ENCODE measurements at places on chromosomes 12 and 14.

DNA sequence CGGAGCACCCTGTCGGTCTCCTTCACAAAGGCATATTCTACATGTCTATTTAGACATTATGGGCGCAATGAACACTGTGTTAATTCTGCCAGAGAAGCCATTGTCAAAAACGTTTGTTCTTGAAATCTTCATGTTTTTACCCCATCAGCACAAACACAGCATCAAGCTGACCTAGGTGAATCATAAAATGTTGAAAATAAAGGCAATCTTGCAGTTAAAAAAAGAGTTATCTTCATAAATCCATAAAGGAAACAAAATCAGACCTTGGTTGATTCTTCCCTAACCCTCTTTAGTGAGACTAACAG is 154.9 kb downstream of the DIO2 start:
- no peak for DNase-seq

DNA sequence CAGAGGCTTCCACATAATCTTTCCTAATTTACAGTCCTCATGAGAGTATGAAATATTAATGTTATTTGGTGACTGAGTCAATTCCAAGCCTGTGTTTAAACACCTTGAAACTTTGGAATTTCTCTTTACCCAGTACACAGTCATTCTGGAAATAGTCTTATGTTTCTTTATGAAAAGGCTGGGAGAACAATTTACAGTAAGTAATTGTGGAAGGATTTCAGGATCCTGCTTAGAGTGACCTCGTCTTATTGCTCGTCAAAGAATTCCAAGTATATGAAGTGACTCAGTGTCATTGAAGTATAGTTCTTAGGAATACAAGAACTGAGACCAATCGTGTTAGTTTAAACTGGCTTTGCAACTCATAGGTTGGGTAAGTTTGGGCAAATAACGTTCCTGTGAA is 634.2 kb downstream of the SLC16A7 start:
- DNase-seq = peak; percentile 13

- no peak for DNase-seq
Measured at GRCh38 chr14:51067295-51067694, 27.6 kb downstream of the TRIM9 start.

DNA sequence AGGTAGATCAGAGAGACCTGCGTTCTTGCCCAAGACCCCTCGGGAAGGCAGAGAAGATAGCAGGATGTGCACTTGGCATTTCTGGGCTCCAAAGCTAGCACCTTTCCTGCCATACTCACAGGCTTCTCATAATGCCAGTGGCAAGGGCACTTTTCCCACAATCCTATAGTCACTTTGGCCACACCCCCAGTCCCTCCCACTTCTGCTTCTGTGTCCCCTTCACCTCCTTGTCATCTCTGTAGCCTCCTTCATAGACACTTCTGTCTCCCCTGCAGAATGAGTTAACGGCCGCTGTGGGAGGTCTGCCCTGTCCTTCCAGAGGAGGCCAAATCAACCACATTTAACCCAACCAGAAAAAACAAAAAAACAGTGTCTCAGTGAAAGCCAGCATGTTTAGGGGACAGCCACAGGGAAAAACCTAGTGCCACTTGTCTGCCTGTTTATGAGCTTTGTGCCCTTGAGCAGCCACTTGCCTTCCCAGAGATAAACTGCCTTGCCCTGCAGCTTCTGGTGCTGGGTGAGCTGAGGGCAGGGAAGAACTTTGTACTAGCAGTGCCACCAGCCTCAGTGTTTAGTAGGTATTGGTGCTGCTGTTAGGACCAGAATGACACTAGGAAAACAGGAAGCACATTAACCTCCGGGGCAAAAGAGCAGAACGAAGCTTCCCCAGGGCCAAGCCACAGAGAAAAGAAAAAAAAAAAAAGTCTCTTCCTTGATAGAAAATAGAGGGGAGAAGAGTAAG is 193.0 kb upstream of the PWP1 start:
- DNase-seq = no peak

GRCh38 chr14:39442293-39442692 is 10.1 kb upstream of the FBXO33 start:
- no peak for DNase-seq

DNA sequence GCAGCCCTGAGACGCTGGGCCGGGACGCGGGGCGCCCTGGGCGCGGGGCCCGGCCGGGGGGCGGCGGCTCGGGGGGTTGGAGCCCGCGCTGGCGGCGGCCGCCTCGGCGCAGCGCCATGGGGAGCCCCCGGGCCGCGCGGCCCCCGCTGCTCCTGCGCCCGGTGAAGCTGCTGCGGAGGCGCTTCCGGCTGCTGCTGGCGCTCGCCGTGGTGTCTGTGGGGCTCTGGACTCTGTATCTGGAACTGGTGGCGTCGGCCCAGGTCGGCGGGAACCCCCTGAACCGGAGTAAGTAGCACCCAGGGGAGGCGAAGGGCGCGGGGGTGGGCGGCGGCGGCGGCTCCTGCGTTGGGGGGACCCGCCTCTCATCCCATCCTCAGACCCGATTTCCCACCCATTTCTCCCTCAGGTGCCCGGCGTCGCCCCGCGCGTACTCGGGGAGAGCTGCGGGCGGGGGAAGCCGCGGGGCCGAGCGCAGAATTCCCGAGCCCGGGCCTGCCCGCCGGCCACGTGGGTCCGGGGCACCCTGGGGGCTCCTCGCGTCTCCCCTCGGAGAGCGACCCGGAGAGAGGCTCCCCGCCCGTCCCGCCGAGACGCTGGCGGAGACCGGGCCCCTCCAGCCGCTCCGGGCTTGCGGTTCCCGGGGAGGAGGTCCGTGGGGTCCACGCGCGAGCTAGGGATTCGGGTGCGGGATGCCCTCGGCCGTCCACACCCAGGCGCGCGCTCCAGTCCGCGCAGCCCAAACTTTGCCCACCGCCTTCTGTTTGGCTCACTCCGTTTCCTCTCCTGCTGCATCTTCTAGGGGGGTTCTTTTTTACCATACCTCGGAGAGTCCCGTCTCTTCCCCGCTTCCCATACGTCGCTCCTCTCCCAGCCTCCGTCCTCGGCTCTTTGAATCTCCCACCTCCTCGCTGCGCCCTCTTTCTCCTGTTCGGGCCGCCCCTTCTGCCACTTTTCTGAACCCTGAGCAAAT is 807 bp downstream of the B4GALNT3 start:
- DNase-seq = peak; percentile 47

DNA sequence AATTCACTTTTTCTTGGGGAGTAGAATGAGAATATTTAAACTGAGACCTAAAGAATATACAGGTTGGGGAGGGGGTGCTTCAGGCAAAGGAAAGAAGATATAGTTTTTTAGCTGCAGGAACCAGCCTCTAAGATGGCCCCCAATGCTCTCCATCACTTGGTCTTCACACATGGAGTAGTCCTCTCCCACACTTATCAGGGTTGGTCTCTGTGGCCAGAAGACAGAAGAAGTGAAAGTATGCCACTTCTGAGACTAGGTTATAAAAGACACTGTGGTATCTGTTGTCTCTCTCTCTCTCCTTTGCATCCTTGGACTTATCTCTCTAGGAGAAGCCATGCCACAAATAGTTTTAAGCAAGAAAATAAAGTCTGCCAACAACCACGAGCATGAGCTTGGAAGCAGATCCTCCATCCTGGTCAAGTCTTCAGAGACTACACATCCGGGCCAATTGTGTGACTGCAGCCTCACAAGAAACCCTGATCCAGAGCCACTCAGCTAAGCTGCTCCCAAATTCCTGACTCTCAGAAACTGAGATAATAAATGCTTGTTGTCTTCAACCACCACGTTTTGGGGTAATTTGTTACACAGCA is 18.0 kb downstream of the PUS7L start:
- no peak for DNase-seq

GRCh38 chr12:3580094-3580749 is 89.2 kb downstream of the PRMT8 start:
- no peak for DNase-seq

DNA sequence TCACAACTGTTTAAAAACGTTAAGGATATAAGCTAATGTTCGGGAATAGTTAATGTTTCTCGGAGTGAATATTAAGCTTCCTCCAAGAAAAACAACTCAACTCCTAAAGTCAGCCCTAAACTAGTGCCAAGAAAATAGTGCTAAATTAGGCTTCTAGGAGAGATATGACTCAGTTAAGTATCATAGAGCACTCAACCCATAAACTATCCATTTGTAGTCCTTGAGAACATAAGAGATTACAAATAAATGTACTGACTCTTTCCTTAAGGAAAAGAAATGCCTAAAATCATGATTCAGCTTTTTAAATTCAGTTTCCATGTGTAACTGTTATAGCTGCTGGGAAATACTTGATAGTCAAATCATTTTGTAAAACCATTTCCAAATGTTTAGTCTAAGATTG is 117.1 kb downstream of the HMGA2 start:
- DNase-seq = peak; percentile 76

- no peak for DNase-seq
Measured at GRCh38 chr12:52644078-52644415, 8.0 kb downstream of the KRT2 start.

GRCh38 chr12:15151161-15152091 is 69.8 kb downstream of the RERG start:
- peak; percentile 57 for DNase-seq

GRCh38 chr14:95683793-95684192 is 2.4 kb upstream of the TCL1B start:
- no peak for DNase-seq

GRCh38 chr12:131597333-131597732 is 113.6 kb upstream of the SFSWAP start:
- DNase-seq = no peak

- DNase-seq = peak; percentile 84
Measured at GRCh38 chr12:57461276-57461916, 1.8 kb downstream of the GLI1 start.

- no peak for DNase-seq
Measured at GRCh38 chr12:18824287-18824686, 86.4 kb downstream of the CAPZA3 start.

GRCh38 chr14:49930720-49931119 is 37.8 kb downstream of the ARF6 start:
- no peak for DNase-seq

- no peak for DNase-seq
Measured at GRCh38 chr14:32012062-32012461, 65.0 kb upstream of the ARHGAP5 start.

DNA sequence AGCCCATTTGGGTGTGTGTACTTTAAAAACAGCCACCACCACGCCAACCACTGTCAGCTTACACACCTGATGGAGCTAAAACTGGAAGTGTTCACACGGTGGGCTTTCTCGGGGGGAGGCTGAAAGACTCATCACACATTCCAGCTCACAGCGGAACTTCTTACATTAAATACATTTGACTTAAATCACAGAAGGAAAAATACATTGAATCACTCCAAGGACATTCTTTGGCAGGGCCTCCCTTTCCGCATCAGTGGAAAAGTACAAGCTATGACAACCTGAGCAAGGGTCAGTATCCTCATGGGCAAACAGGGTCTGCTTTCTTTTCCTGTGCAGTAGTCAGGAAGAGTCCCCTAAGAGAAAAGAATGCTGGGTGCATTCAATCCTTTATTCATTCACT is 31.0 kb upstream of the TC2N start:
- peak; percentile 64 for DNase-seq

- no peak for DNase-seq
Measured at GRCh38 chr14:52325630-52326029, 11.5 kb downstream of the PTGER2 start.

GRCh38 chr12:76558684-76559399 is 729 bp downstream of the OSBPL8 start:
- peak; percentile 66 for DNase-seq

GRCh38 chr12:24582954-24583601 is 365.8 kb downstream of the BCAT1 start:
- no peak for DNase-seq

DNA sequence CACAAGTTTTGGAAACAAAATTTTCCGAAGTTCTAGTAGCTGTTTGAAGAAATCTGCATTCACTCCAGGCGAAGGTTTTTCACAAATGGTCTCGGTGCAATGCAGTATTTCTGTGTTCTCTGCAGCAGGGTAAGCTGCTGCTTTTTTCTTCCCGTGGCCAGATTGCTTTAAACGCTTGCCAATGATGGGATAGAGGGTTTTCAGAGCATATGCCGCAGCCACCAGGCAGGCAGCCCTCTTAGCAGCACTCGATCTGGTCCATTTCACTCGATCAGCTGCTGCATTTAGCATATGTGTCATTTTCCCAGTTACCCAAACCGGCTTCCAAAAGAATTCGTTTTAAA is 315 bp downstream of the ABCD2 start:
- no peak for DNase-seq

GRCh38 chr12:23356927-23357708 is 592.4 kb downstream of the SOX5 start:
- DNase-seq = no peak

GRCh38 chr14:34693228-34693939 is 21.0 kb downstream of the CFL2 start:
- no peak for DNase-seq

DNA sequence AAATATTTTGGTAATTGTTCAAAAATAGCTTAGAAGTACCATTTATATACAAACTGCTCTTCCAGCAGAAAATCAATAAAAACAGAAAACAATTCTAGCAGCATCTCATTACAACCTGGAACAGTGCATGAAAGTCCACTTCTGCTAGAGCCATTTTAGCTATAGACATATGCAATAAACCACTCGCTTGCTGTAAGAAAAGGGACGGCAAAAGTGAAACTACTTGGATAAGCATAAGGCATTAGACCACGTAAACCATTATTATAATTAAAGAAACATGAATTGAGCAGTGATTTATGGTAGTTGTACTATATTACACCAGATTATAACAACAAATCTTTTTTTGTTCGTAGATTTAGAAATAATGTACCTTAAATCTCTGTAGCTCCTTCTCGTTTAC is 48.7 kb downstream of the LRIG3 start:
- peak; percentile 58 for DNase-seq

DNA sequence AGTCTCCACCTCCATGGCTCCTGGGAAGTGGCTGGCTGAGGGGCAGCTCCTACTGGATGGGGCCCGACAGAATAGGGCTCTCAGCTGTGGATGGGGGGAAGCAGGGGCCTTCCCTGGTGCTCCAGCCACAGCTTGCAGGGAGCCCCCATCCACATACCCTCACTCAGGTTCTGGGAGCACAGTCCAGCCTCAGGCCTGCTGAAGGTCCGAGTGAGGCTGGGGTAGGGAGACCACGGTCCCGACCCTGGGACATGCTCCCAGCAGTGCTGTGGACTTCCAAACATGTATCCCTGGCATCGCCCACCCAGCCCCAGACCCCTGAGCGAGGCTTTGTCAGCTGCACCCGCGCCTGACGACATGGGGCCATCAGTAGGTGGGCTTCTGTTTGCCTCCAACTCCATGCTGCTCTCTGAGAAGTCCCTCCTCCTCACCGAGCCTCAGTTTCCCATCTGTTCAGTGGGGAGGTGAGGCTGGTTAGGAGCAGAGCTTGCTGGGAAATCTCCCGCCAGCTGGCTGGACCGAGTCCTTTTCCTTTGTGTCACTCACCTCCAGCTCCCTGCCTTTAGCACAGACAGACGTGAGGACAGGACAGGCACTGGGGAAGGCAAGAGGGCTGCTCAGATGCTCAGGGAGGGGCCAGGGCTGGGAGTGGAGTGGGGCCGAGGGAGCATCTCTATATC is 9.1 kb upstream of the ATG101 start:
- no peak for DNase-seq

Data from adipocyte (in vitro differentiated cells).